ENCODE measurements at places on chromosomes 2 and 18.
A peak's percentile ranks its signal among the peaks of the same experiment; 100 is the strongest.

DNA sequence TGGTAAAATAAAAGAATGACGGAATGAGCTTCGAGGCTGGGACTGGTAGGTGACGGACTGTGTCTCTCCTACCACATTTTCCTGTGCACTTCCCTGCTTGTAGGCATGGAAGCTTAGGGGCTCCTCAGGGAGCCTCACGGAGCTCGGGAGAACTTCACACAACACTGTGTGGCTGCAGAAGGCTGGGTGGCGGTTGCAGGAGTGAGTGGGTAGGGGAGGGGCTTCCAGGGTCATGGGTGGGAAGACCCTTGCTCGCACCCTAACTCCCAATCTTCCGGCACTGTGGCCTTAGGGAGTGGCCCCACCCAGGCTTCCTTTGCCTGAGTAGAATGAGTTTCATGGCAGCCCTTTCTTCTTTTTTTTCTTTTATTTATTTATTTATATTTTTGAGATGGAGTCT is 128.6 kb downstream of the INHBB start:
- DNase-seq = no peak

GRCh38 chr2:99880964-99881294 is 261.5 kb downstream of the AFF3 start:
- DNase-seq = no peak

DNA sequence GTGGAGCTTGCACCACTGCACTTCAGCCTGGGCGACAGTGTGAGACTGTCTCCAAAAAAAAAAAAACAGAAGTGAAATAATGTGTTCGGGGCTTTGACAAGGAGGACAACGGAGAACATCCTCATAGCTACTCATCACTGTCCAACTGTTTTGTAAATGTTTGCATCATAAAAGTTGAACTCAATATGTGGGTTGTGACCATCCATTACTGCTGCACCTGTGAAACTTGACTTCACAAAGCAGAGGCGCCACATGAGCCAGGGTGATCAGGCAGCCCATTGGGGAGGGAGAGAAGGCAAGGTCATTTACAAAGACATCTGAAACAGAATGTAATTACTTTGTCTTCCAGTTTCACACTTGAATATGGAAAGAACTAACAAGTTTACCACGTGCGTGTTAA is 61.6 kb downstream of the LAMA1 start:
- DNase-seq = no peak

GRCh38 chr18:12254820-12255511 is 805 bp downstream of the CIDEA start:
- peak; percentile 66 for DNase-seq

DNA sequence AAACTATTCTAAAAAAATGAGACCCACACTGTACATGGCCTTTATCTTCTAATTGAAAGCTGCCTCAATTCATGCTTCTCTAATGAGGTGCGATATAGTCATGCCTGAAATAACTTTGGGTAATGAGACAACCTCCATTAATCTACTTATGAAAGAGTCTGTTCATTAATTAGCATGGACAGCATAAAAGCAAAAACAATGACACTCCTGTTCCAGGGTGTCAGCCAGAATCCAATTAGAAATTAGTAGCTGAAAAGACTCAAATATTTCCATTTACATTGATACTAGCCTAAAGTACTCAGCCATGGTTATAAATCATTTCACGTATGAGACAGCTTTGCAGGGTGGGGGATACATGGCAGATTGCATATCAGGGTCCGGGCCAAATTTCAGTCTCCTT is 288.7 kb downstream of the AKAIN1 start:
- no peak for DNase-seq

All from upper lobe of left lung (tissue), 6 donors.